ENCODE measurements at places on chromosomes 4 and X.
A peak's percentile ranks its signal among the peaks of the same experiment; 100 is the strongest.

DNA sequence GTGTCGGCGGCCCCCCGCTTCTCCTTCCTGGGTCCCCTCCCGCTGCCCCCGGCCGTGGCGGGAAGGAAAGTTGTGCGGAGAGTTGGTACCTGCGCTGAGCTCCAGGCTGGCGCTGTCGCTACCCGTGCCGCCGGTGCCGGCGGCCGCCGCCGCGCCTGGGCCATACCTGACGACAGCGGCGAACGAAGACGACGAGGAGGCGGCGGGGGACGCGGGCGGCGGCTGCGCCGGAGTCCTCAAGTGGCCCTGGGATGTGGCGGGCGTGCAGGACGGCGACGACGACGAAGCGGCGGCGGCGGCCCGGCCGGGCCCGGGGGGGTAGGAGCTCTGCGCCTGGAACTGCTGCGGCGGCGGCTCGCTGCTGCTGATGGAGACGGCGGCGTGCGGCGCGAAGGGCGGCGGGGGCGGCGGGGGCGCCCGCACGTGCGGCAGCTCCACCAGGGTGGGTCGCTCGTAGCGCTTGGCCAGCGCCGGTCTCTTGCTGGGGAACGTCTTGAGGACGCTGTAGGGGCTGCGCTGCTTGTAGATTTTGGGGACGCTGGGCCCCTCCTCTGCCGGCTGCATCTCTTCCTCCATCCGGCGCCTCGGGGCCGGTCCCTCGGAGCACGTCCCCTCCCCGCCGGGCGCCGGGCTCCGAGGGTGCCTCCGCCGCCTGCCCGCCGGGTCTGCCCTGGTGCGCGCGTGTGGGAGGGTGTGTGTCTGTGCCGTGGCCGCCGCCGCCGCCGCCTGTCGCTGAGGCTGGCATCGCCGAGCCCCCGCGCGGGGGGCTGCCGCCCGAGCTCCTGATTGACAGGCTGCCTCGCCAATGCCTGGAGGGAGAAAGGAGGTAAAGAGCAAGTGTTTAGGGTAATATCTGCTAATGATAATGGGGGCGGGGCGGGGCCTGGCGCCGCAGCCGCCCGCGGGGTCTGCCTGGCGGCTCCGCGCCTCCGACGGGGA lies 618 bp downstream of the BEND4 start:
- no peak for DNase-seq

GRCh38 chr4:33722800-33723516 lies 2521.4 kb downstream of the ARAP2 start:
- no peak for DNase-seq

DNA sequence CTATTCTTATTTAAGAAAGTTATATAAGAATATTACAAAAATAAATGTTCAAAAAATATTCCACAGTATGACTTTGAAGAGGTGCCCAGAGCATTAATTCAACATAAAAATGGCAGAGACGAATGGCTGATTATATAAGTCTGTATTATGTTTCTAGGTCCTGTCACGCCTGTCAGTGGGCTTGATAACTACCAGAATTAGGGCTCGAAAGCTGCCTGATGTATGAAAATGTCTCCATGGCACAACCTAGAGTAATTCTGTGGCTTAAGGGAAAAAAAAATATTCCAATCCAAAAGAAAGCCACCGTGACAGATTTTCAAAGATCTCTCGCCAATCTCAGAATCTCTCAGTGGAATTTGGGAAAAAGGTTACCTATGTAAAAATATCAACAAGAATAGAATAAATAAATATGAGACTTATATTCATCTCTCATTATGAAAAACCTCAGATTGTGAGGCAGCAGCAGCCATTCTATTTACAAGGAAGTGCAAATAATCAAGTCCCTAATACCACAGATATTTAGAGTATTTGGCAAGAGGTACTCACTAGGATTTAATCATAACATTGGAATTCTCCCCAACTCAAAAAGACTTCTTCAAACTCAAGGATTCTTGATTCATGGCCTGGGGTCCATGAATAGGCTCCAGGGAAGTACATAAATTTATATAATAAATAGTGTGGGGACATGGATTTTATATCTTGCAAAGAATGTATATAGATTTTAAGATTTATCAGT lies 489.1 kb upstream of the INTU start:
- no peak for DNase-seq

GRCh38 chr4:100962698-100963097 lies 384.6 kb downstream of the PPP3CA start:
- DNase-seq, result no peak

DNA sequence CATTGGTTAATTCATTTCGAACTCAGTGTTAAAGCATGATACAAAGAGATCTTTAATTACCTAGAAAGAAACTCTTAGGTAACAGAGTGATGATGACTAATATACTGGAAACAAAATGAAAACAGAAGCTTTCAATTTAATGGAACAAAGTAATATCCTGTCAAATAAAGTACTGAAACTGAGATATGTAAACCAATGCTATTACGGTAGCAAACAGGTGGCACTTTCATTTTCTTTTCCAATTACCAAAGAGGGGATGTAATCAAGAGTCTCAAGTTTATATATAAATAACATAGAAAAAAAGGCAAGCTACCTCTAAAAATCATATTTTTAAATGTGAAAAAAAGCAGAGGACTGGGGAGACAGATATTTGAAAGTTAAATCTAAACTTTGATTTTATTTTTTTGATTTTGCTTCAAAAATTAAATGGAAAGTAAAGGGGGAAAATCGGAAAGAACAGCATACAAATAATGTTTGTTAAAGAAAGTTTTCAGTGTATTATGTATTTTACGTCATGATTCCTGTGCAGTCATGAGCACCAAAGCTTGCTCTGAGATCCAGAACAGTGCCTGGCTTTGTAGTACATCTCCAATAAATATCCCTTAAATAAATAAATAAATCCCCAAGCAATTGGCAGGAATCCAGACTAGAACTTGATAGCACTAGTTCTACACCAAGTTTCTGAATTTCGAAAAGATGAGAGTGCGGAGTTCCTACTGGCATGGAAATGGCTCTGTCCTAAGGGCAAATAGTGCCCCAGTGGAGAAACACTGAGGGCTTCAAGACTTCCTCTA lies 25.0 kb upstream of the RAPGEF2 start:
- peak; percentile 74 for DNase-seq

GRCh38 chr4:182179105-182179504 lies 64.1 kb upstream of the TENM3 start:
- no peak for DNase-seq

GRCh38 chr4:174316954-174317353 lies 33.2 kb downstream of the CEP44 start:
- no peak for DNase-seq

DNA sequence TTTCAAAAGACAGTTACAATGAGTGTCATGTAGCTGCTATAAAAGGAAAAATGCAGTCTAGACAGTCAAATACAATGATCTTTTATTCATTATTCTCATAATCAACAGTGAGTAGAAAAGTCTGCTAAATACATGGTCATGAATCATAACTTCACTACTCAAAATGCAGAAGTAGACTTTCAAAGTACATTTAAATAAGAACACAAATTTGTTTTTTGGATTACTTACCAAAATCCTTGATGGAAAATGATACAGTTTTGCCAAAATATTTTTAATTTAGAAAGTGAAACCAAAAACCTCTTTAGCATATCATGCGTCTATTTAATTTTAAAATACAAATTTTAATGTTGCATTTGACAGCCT lies 4.9 kb downstream of the ACSL4 start:
- DNase-seq, result no peak
